Stimulated activated CD8-positive, alpha-beta memory T cell treated with anti-CD3 and anti-CD28 coated beads, Interleukin-15, amount 100 ng/mL, for 4 hours (primary cell): ENCODE measurements at places on chromosomes 6 and 20.

- no peak for DNase-seq
Observed at GRCh38 chr6:149242883-149243282, 74.6 kb upstream of the TAB2 start.

- DNase-seq, result no peak
Observed at GRCh38 chr6:13383328-13384163, 55.2 kb upstream of the TBC1D7 start.

- no peak for DNase-seq
Observed at GRCh38 chr6:95413789-95414188, 163.5 kb upstream of the MANEA start.

DNA sequence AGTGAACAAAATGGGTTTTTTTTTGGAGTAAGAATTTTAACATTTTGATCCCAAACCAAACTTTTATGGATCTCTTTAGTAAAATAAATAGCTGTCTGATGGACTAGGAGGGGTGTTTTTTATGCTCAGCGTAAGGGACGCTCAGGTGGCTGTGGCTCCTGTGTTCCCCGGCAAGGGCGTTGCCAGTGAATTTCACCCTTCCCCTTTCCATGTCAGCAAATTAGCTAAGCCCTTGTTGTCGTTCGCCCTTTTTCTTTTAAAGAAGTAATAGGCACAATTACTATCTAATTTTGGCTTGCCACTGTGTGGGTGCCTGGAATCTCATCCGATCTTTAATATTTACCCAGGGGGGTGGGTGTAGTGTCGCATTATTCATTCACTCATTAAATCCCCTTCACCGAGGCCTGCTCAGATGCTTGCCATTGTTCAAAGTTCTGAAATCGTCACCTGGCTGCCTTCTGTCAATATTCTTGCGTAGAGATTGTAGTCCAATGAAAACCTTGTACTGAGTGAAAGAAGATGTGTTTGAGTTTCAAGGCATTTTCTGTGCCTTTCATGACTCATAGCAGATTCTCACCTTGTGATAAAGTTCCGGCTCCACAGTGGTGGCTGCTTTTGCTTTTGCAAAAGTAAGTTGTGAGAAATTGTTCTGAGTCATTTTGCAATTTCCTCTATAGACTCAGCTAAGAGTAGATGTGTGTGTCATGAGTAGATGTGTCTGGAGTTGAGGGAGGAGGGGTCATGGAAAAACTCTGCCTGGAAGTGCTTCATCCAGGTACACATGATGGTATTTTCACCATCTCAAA lies 40.0 kb upstream of the CLDN20 start:
- DNase-seq, result no peak

GRCh38 chr6:108250240-108250866 lies 10.5 kb downstream of the SNX3 start:
- no peak for DNase-seq

DNA sequence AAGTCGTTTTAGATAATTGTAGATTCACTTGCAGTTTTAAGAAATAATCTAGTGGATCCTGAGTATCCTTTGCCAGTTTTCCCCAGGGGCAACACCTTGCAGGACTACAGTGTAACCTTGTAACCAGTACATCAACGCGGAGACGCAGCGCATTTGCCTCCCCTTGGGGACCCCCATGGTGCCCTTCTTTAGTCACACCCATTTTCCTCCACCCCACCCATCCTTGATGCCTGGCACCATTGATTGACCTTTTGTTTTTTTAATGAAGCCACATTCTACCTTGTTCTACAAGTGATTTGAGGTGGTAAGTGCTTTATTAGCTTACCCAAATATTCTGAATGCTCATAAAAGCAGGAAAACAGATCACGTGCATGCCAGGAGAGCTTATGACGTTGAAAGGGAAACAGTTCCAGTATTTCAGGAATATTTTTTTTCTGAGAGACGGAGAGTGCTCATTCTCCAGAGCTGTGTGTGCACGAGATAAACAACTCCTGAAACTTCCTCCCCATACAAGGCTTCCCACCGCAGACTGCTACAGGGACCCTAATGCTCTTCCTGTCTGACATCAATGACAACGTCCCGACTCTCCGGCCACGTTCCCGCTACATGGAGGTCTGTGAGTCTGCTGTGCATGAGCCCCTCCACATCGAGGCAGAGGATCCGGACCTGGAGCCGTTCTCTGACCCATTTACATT lies 35.7 kb downstream of the CDH26 start:
- DNase-seq, result no peak

DNA sequence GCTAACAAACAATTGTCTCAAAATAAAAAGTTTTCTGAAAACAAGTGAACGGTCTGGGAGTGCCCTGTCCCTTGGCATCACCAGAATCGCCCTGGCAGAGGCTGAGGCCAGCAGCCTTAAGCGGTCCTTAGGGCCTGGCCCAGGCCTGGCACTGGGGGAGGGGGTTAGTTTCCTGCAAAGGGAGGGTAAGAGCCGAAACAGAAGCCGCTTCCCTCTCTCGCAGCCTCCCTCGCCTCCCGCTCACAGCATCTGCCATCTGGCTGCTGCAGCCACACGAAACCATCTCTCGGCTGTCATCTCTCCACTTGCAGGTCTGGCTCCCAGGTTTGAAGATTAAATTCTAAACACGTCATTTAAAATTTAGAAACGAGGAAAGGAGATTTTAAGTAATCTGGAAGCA lies 31.5 kb downstream of the PMEPA1 start:
- DNase-seq, result no peak

DNA sequence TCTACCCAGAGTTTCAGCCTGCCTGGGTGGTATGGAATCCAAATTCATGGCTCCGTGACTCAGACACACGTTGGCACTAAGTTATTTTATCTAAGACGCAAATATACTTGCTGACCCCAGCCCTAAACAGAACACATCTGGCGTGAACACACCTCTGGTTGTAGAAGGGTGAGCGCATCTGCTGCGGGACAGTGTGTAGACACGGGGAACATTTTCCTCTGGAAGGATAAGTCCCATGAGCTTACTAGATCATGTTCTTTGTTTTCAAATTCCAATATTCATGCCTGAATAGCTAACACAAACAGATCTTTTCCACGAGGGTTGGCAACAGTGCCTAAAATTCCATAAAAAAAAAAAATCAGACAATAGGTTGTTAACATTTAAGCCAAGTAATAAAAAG lies 87.8 kb downstream of the TMEM170B start:
- no peak for DNase-seq

DNA sequence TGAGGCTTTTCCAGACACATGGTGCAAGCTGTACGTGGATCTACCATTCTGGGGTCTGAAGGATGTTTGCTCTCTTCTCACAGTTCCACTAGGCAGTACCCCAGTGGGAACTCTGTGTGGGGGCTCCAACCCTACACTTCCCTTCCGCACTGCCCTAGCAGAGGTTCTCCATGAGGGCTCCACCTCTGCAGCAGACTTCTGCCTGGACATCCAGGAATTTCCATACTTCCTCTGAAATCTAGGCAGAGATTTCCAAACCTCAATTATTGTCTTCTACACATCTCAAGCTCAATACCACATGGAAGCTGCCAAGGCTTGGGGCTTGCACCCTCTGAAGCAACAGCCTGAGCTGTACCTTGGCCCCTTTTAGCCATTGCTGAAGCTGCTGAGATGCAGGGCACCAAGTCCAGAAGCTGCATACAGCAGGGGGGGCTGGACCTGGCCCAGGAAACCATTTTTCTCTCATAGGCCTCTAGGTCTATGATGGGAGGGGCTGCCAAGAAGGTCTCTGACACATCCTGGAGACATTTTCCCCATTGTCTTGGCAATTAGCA lies 11.6 kb downstream of the PDSS2 start:
- no peak for DNase-seq

- no peak for DNase-seq
Observed at GRCh38 chr6:56684342-56685101, 41.8 kb upstream of the DST start.

- no peak for DNase-seq
Observed at GRCh38 chr6:26539071-26539615, 977 bp downstream of the HMGN4 start.

GRCh38 chr6:56764081-56764566 lies 121.4 kb upstream of the DST start:
- no peak for DNase-seq

DNA sequence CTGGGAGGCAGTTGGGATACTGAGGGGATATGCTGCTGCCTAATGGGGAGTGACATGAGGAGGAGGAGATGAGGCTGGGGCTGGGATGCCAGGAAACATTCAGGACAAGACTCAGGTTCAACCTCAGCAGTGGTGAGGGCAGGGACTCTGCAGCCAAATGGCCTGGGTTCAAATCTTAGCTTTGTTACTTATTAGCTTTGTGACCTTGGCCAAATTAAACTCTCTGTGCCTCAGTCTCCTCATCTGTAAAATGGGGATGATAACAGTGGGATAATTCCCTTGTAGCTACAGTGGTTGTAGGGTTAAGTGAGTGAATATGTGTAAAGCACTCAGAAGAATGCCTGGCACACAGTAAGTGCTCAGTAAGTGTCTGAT lies 1.9 kb downstream of the PI16 start:
- DNase-seq, result no peak

- no peak for DNase-seq
Observed at GRCh38 chr20:44291754-44292153, 19.2 kb downstream of the FITM2 start.

- no peak for DNase-seq
Observed at GRCh38 chr20:58033026-58033536, 195.4 kb downstream of the ANKRD60 start.

GRCh38 chr6:10078581-10078980 lies 336.3 kb downstream of the TFAP2A start:
- no peak for DNase-seq

DNA sequence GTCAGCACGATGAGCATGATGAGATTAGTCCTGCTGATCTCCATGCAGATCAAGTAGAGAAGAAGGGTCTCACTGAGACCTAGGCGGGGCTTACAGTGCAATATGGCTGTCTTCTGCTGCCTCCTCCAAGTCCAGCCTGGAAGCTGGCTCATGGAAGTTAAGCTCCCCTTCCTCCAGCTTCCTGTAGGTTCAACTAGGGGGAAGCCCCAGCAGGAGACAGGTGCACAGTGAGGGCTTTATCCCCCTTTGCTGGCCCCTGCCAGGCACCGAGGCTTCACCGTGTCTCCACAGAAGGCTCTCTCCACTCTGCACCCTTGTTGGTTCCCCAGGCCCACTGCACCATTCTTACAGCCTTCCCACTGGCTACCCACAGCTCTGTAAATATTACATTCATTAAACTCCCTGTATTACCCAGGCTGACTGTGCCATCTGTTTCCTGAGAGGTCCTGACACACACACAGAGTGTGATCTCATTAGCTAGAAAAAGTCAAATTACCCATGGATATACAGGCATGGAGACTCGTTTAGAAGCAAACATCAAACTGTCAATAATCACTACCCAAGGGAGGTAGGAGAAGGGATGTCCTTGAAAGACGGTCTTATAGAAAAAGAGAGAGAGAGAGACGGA lies 90.4 kb downstream of the SLC2A10 start:
- no peak for DNase-seq

GRCh38 chr20:2516399-2516798 lies 7.7 kb upstream of the ZNF343 start:
- DNase-seq, result no peak

- no peak for DNase-seq
Observed at GRCh38 chr6:10084111-10084986, 330.5 kb downstream of the TFAP2A start.

DNA sequence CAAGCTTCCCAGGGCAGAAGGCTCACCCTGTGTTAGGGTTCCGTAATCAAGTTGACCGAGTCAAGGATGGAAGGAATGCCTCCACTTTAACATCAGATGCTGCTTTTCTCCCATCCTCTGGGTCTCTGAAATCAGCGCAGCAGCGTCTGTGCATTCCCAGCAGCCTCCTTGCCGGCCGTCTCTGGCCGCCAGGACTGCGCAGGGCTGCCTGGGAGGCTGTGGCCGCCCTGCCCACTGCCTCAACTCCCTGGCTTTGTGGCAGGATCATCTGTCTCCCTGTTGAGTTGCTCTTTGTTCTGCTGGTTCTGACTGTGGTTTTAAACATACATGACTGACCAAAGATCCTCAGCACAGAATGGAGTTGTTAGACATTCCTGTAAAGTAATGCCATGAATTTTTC lies 56.5 kb downstream of the DLL1 start:
- DNase-seq, result no peak

DNA sequence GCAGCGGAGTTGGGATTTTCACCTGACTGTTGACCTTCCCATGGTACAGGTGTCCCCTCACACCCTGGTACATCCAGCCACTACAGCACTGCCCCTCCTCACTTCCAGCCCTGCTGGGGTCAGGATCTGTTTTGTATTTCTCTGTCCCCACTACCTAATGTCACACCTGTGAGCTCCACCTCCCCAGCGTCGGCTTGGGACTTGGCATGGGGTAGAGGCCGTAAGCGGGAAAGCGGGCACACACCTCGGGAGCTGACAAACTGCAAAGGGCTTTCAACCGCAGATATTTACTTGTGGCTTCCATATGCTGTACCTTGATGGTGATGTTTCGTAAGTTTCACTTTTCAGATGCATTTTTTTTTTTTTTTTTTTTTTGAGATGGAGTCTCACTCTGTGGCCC lies 5.4 kb upstream of the CCN5 start:
- DNase-seq, result no peak

DNA sequence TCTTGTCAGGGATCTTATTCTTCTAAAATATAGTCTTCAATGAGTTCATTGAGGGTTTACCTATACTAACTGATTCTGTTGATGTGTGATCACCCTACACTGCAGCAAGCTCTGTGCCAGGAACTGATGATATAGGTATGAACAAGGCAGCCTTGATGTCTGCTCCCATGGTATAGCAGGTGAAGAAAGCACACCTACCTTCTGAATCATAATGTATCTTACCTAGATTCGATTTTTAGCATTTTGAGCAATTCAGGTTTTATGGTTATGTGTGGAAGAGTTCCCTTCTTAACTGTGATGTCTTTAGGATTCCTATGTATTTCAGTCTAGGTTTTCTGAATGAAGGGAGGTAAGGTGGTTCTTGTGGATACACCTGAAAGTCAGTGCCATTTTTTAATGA lies 223.0 kb downstream of the DOK5 start:
- no peak for DNase-seq

DNA sequence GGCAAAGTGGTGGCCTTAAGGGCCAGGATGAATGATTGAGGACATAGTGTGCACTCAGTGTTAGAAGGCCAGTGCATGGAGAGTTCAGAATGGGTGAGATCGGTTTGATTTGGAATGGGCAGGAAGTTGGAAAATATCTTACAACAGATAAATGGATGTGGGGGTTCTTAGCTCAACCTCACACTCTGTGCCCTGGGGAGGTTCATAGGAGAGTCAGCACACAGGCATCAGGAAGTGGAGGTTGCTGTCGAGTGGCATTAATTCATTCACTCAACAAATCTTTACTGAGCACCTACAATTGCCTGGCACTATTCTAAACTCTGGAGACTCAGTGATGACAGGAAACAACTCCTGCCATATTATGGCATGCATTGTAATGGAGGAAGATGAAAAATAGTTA lies 313.7 kb upstream of the SUPT3H start:
- no peak for DNase-seq

GRCh38 chr6:134667111-134667510 lies 282.8 kb downstream of the ALDH8A1 start:
- no peak for DNase-seq

GRCh38 chr20:49890471-49891361 lies 24.6 kb downstream of the SPATA2 start:
- no peak for DNase-seq
